Hepatocyte (in vitro differentiated cells): ENCODE measurements at places on chromosomes 13 and 19. TPM values are rescaled to one million over a fixed set of nuclear protein-coding genes. Genes with fewer than 3 reads are reported as not detected.

Gene LTBP4
- 163 and 185 TPM in 2 replicates for polyA plus RNA-seq

GRCh38 chr19:6333439-6333838 is at the start of gene ACER1:
TSS of gene ACER1 (minus strand) at chr19:6333612. CDS start at chr19:6333551, 61 bp downstream.
- DNase-seq = no peak

DNA sequence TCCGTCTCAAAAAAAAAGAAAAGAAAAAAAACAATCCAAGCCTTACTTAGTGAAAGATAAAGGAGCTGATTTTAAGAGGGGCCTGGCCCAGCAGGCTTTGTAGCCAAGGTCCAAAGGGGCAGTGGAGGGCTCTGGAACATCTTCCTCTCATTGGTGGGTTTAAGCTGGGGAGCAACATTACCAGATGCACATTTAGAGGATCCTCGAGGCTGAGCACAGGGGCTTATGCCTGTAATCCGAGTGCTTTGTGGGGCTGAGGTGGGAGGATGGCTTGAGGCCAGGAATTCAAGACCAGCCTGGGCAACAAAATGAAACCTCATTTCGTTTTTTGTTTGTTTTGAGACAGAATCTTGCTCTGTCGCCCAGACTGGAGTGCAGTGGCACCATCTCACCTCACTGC is 8.0 kb upstream of the TMEM160 start:
- no peak for DNase-seq

GRCh38 chr19:50972795-50973376 is 3.5 kb upstream of the KLK6 start:
- no peak for DNase-seq

DNA sequence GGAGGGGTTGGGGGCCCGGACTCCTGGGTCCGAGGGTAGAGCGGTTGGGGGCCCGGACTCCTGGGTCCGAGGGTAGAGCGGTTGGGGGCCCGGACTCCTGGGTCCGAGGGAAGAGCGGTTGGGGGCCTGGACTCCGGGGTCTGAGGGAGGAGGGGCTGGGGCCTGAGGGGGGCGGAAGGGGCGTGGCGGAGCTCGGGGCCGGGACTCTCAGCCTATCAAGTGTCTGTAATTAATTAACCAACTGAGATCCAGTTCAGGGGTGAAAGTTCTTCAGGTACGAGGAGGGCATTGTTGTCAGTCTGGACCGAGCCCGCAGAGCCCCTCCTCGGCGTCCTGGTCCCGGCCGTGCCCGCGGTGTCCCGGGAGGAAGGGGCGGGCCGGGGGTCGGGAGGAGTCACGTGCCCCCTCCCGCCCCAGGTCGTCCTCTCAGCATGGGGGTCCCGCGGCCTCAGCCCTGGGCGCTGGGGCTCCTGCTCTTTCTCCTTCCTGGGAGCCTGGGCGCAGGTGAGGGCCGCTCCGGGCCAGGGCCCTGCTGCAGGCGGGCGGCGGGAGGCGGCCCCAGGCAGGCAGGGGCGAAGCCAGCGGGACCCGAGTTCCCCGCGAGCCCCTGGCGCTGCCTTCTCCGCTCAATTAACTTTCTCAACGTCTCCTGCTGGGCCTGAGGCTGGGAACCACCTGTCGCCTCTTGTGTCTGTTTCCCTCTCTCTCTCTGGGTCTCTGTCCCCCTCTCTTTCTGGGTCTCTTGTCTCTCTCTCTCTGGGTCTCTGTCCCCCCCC is 697 bp downstream of the FCGRT start:
- DNase-seq = peak; percentile 78

GRCh38 chr13:98325724-98326123 is 148.7 kb upstream of the RNF113B start:
- no peak for DNase-seq

GRCh38 chr19:13054626-13055212 is 47.9 kb downstream of the LYL1 start:
- no peak for DNase-seq

DNA sequence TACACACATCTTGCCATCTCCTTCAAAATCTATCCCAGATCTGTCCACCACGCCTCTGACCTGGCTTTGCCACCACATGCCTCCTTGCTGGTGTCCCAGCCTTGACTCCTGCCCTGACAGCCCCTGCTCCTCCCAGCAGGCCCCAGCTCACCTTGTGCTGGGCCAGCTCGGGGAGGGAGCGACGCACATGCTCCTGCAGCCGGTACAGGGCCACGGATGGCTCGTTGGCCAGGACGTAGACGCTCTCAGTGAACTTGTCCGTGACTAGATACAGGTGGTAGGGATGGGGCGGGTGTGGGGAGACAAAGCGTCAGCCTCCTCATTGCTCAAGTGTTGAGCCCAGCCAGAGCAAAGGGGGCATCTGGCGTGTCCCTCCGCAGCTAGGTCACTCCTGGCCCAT is 5.2 kb downstream of the BORCS8 start:
- DNase-seq = no peak

- no peak for DNase-seq
These were observed 90.1 kb downstream of the ERCC5 start for GRCh38 chr13:102935896-102936321.
